ENCODE measurements at places on chromosomes 1 and 21.
A peak's percentile ranks its signal among the peaks of the same experiment; 100 is the strongest.

- DNase-seq: no peak
Measured at GRCh38 chr1:111909030-111909429, 80.4 kb downstream of the KCND3 start.

DNA sequence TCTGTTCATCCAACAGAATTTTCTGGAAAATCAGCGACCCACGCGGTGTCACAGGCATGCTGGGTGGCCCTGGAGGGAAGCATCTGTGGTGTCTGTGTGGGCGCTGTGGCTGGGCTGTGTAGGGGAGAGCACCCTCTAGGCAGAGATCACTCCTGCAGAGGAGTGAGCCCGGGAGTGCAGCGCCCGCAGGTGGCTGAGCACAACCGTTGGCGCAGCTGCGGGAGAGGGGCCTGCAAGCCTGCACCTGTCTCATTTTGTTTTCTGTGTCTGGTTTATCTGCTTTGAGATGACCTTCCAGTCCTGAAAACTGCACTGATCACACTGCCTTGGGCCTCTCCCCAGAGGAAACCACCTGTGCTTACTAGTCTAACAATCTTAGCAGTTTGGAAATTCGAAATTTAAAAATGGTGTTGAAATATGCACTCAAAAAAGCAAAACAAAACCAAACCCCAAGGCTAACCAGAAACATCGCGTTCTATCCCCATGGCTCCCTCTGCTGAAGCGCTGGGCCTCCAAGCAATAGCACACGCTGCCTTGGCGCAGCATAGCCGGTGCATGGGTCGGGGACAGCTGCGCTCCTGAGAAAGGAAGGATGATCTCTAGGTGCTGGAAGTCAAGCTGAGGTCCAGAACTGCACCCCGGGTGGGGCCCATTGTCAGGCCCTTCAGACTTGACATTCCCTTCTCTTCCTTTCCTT, 4.8 kb downstream of the FAM3B start:
- no peak for DNase-seq

DNA sequence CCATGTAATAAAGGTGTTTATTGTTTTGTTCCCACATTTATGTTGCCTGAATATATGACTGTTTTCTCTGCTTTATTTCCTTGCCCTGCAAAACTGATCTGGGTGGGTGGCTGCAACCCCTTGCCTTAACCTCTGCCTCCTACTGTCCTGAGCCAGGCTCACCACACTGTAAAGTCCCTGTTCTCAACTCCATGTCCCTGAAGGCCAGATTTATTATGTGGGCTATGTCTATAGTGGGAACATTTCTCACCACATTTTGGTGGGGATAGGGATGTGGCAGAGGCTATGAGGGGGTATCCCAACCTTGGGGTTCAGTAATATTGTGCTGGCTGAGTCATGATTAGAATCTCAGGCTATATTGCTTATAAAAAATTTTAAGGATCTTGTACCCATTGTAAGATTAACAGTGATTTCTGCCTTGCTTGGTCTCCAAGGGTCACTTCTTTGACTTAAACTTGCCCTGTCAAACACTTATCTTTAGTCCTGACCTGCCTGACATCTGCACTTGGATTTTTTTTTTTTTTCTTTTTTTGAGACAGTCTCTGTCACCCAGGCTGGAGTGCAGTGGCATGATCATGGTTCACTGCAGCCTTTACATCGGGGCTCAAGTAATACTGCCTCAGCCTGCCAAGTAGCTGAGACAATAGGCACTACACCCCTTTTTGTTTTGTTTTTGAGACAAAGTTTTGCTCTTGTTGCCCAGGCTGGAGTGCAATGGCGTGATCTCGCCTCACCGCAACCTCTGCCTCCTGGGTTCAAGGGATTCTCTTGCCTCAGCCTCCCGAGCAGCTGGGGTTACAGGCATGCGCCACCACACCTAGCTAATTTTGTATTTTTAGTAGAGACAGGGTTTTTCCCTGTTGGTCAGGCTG, 3.6 kb downstream of the RPS8 start:
- DNase-seq: no peak

DNA sequence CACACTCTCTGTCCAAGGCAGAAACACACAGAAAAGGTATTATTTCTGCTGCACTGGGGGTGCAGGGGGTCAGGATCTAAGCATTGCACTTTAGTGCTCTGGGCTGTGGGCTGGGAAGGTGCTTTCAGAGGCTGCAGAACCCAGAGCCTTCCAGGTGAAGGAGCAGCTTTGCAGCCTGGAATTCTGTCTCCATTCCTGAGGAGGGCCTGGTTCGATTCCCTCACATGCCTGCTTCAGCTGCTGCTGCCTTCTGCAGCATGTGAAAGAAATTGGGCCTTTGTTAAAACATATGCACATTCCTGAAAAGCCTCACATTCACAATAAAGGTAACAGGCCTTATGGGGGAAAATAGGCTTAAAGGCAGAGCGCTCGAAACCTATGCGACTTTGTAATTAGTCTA, 35.9 kb downstream of the VTCN1 start:
- no peak for DNase-seq

GRCh38 chr1:227880342-227880924, 65.0 kb downstream of the PRSS38 start:
- DNase-seq: no peak

- DNase-seq: no peak
Measured at GRCh38 chr1:227357171-227357926, 39.1 kb upstream of the CDC42BPA start.

GRCh38 chr1:41546833-41547135, 62.3 kb upstream of the EDN2 start:
- no peak for DNase-seq

- DNase-seq: peak; percentile 69
Measured at GRCh38 chr1:172902861-172903381, 147.8 kb downstream of the TNFSF18 start.

- DNase-seq: no peak
Measured at GRCh38 chr1:20867062-20867461, 80.0 kb upstream of the HP1BP3 start.

- DNase-seq: no peak
Measured at GRCh38 chr1:6212193-6212959, 6.5 kb downstream of the RNF207 start.

- no peak for DNase-seq
Measured at GRCh38 chr1:56003846-56004245, 575.5 kb downstream of the PLPP3 start.

DNA sequence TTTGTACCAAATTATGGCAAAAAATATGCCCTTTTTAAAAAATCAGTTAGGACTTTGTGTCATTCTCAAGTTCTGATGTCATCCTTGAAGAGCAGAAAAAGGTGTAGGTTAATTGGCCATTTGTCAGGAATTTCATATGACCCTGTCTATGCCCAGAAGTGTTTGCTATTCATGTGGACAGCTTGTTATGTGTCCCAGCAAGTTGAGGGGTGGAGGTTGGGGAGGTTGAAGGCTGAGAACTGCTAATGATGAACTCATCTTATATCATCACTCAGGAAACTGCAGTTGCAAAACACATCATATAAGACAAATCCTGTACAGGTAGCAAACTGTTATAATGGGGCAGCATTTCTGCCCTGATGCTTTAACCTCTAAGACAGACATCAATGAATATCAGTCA, 106.5 kb downstream of the PHTF1 start:
- DNase-seq: no peak

DNA sequence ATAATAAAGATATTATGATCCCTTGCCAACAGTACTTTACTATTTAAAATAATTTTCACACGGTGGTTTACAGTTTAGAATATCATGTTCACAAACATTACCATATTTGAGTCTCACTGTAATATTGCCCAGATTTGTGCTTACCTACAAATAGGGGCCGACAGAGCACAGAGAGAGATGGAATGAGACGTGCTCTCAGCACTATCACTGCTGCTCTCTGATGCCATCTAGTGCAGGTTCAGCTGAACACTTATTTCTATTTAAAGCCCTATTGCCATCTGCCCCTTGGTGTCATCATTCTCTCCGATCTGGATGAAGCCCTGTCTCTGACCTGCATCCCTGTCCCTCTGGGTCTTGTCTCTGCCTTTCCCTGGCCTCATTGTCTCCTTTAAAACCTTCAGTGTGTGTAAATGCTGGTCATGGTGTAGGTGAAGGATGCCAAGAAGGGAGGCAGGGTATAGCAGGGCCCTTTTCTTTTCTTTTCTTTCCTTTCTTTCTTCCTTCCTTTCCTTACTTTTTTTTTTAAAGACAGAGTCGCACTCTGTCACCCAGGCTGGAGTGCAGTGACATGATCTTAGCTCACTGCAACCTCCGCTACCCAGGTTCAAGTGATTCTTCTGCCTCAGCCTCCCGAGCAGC, 6.9 kb upstream of the GPATCH4 start:
- DNase-seq: peak; percentile 31

DNA sequence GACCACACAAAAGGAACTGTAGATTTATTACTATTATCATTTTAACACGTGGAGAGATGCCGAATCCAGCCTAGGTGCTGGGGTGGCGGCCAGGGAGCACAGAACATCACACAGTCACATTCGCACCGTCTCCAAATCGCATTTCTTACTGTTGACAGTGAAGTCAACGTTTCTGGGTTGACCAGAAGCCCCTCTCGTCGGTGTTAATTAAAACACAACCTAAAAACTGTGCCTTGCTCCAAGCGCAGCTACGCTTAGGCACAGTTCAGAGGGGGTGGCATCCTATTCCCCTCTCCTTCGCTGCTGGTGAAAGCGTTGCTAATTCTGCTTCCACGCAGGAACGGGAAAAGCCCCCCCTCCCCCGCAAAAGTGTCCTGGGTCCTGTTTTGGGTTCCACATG, 4.1 kb downstream of the RIPK4 start:
- DNase-seq: no peak

GRCh38 chr1:20473894-20474293, 12.1 kb downstream of the CAMK2N1 start:
- no peak for DNase-seq

DNA sequence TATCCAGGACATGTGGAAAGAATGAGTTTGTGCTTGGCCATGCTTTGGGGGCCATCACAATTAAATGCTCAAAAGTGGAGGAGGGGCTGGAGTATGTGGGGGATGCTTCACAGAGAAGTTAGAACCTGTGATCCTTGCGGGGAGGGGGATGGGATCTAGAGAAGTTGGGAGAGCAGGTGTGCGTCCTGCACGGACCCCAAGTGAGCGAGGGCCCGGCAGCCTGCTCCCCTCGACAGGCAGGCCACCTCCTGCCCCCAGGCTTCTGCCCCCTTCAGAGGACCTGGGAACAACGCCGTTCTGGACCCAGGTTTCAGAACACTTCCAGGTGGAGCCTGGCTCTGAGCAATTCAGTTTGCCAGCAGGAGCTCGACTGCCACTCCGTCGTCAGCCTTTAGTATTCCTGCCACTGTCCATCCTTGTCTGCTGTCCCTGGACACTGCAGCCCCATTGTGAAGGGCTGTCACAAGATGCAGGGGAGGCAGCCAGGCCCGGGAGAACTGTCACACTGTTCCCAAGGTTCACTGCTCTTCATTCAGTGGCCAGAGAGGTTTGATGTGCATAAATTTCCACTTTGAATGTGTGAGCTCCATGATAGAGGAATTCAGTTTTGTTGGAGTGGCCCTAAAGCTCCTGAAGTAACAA, 112.2 kb downstream of the DHRS3 start:
- no peak for DNase-seq

GRCh38 chr1:157301477-157302198, 163.4 kb upstream of the ETV3 start:
- DNase-seq: no peak

DNA sequence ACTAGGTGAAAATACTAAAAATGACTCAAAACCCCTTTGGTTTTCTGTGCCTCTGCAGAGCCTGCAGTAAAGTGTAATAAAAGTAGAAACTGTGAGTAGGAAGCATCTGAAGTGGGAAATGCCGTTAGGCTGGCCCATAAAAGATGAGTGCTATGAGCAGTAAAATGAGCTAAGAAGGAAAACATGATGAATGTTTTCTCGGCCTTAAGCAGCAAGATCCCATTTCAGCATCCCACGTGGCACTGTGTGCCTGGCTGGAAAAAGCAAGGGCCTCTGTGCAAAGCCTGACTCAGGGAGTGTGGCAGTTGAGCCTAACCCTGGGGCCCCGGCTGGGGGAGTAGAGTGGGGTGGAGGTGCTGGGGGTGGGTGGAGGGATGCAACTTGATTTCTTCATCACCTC, 109.5 kb downstream of the TBX15 start:
- no peak for DNase-seq

DNA sequence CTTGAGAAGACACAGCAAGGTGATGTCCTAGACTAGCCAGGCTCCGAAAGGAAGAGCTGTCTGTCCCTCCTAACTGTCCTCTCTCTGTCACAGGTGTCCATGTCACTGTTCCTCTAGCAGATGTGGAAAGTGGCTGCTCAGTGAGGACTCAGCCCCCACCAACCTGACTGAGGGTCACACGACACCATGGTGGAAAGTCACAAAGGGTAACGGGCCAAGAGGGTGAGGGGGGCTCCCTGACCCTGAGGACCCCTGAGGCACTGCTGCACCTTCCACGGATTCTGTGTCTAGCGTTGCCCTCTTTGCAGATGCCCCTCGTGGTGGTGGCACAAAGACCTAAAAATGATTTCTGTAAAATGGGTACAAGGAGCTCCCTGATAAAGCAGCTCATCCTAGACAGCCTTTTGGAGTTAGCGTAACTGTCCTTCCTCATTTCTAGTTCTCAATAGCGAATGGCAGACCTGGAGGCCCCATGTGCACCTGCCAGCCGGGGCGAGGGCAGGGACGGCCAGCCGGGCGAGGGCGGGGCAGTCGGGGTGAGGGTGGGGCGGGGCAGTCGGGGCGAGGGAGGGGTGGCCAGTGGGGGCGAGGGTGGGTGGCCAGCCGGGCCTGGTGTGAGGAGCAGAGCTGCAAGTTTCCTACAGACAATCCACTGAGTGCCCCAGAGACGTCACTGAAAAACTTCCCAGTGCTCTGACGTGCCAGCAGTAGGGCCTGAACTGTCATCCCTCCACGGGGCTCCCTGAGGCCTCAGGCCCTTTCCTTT, 23.4 kb downstream of the POFUT2 start:
- DNase-seq: no peak

DNA sequence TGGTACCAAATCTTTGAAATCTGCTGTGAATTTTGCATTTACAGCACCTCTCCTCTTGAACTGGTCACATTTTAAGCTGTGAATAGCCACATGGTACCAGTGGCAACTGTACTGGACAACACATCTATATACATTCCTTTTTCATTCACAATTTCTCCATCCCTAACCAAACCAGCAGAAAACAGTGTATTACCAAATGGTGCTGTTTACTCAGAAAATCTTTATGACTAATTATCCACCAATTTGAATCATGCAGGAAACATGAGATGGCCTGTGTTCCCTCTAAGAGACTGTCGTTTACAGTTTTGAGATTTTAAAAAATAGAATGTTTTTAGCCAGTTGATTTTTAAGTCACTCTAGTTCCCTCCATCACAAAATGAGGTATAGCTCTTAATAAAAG, 17.6 kb upstream of the CCT8 start:
- DNase-seq: peak; percentile 65

- DNase-seq: no peak
Measured at GRCh38 chr1:228852511-228853088, 117.3 kb downstream of the RHOU start.

GRCh38 chr1:5996641-5997270, 4.5 kb upstream of the NPHP4 start:
- no peak for DNase-seq
